ENCODE measurements at places on chromosomes 7 and 10.

DNA sequence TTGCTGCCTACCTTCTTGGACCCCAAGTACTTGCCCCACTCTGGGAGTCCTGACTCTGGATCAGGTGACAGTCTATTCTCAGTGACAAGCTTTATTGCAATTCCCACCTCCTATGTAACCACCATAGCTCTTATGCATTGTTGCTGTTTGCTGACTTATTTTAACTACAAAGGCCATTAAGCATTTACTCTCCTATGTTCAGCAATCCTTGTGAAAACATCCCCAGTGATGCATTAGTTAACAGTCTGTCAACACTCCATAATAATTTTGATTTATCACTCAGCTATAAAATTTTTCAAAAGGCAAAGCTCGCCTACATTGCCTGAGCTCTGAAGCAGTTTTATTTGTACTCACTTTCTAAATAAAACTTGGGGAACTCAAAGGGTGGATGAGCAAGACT lies 871.8 kb upstream of the SORCS1 start:
- DNase-seq = no peak

- peak; percentile 78 for DNase-seq
Observed at GRCh38 chr10:89414146-89414878, at the start of gene IFIT5. TSS of gene IFIT5 (plus strand) at chr10:89414568. CDS start at chr10:89414799, 231 bp downstream.

DNA sequence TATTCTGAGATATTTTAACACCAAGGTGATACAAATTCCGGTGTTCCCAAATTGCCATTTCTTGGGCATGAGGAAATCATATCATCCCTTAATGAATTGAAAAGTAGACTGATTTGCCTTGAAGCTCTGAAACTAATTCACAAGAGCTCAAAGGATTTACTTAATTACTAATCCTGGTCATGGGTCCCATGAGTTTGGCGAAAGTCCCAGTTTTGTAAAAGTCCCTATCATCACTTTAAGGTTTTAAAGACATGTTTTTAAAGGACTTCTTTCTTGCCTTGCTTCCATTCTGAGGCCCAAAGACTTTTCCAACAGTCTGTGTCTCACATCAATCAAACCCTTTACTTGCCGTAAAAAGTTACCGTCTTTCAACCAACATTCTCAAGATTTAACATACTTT lies 377.9 kb downstream of the DNAJB9 start:
- no peak for DNase-seq

- DNase-seq = no peak
Observed at GRCh38 chr7:42426163-42426562, 189.2 kb upstream of the GLI3 start.

DNA sequence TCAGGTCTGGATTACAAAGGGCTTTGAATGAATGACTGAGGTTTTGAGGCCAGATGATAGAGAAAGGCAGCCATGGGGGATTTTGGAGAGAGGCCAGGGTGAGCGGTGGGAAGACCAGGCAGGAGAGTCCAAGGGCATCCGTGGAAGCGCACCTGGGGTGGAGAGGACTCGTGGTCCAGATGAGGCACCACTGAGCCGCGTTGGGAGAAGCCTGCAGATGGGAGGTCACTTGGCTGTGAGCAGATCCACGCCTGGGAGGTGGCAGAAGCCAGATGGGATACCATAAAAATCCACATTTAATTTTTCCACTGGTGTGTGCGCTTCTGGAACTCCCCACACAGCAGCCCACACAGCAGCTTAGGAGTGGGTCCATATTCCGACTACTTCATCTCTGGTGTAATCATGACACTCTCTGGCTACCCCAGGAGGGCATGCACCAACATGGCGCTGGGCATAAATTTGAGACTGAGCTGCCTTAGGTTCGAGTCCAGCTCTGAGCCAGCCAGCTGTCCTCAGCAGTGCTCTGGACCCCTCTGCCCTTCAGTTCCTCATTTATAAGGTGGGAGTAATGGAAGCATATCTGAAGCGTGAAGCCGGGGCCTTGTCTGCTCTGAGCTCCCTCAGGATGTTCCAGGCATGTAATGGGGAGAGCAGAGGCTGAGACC lies 90.2 kb upstream of the FAM20C start:
- DNase-seq = peak; percentile 4

DNA sequence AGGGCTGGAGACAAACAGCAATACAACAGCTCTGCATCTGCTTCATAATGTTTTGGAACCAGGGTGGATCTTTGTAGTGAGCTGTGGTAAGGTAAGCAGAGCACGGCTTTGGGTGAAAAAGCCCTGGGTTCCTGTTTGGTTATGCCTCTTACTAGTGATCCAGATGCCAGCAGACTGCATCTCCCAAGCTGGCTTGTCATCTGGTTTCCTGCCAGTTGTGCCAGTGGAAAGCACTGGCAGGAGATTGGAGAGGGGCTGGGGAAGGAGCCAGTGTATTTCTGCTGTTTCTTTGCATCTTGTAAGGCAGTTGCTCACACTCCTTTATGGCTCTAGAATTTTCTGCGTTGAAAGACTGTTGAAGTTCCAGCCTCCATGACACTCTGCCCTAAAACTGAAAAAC lies 137.6 kb downstream of the TSPAN12 start:
- DNase-seq = no peak

DNA sequence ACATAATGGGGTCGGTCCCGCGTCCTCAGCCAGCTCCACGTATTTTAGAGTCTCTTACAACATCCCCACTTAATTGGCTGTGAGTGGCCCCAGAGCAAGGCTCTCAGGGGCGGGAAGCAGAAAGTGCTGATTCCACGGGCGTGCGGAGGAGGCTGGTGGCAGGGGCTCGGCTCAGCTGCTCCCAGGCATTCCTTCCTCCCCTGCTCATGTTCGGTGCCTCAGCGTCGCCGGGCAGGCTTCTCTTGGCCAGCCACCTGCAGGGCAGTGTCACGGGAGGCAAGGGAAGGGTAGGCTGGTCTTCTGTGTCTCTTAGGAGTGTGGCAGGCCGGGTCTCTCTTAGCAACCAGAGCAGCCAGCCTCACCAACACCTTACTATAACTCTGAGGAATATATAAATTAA lies 33.8 kb downstream of the IL15RA start:
- DNase-seq = no peak

GRCh38 chr10:20100171-20100570 lies 283.9 kb downstream of the PLXDC2 start:
- DNase-seq = no peak

DNA sequence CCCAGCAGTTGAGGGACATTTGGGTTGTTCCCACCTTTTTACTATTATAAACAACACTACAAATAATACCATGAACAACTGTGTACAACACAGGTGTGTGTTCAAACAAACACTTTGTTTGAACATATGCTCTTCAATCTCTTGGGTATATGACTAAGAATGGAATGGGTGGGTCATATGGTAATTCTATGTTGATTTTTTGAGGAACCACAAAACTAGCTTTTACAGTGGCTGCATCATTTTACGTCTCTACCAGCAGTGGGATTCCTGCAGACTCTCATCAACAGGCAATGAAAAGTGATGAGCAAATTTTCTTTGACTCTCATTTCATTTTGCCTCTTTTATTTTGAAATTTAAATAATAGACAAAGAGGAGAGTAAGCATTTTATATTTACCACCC lies 116.9 kb upstream of the KLF14 start:
- no peak for DNase-seq

DNA sequence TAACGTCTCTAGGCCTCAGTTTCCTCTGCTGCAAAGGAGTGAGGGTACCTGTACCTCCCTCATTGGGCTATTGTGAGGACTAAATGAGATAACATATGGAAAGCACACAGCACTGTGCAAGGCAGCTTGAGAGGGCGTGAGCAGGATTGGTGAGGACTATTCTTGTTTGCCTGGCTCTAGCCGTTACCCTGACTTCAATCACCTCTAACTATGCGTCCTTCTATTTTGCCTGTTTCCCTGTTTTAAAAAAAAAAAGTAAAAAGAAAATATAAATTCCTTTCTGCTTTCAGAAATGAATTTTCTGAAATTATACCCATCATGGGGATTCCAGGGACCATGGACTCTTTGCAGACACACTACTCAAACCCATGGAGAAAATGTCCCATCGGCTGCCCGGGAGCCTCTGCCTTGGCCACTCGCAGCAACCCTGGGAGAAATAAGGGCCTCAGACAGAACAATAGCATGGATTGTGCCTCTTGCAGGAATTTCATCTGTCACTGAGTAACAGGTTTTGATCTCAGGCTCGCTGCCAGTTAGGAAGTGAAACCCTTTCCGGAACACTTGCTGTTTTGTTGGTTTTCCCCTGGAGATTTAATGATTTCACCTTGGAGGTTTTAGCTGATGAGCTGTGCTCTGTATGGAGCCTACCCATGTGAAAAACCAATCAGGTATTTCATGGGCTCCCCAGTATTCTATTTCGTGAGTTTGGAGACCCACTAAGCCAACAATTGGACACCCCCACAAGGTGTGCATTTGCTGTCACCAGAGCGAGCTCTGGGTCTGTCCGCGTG lies 55.6 kb downstream of the STEAP1B start:
- DNase-seq = no peak

- no peak for DNase-seq
Observed at GRCh38 chr7:29795696-29796580, 10.4 kb upstream of the WIPF3 start.

- no peak for DNase-seq
Observed at GRCh38 chr7:105141068-105141467, 127.1 kb downstream of the KMT2E start.

GRCh38 chr10:18659819-18660535 lies 746 bp downstream of the ARL5B start:
- DNase-seq = no peak
